ENCODE measurements at places on chromosomes 12 and 14. TPM values are rescaled to one million over a fixed set of nuclear protein-coding genes. Genes with fewer than 3 reads are reported as not detected.

The SMARCD1 gene
- 63.3 TPM for total RNA-seq

DNA sequence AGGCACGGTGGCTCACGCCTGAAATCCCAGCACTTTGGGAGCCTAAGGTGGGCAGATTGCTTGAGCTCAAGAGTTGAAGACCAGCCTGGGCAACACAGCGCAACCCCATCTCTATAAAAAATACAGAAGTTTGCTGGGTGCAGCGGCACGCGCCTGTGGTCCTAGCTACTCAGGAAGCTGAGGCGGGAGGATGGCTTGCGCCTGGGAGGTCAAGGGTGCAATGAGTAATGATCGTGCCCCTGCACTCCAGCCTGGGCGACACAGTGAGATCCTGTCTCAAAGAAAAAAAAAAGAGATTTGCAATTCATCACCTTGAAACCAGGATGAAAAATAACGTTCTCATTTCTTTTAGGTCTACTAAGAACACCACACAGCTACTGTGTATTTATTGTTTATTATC, 4.0 kb downstream of the STX2 start:
- H3K4me1 ChIP-seq = peaks cover 38% of the 10 kb centered on the region
- no peaks in the 10 kb centered on the region for H3K36me3 ChIP-seq
- no peak overlapping the region for H3K27ac ChIP-seq
- no peak for DNase-seq
- H3K27me3 ChIP-seq = no peaks in the 10 kb centered on the region
- H3K4me3 ChIP-seq = no peak overlapping the region

- no peak for DNase-seq
- no peak overlapping the region for H3K27ac ChIP-seq
- no peak overlapping the region for H3K4me3 ChIP-seq
- no peaks in the 10 kb centered on the region for H3K27me3 ChIP-seq
These were observed 35.0 kb downstream of the ITPR2 start for GRCh38 chr12:26798023-26798422.

DNA sequence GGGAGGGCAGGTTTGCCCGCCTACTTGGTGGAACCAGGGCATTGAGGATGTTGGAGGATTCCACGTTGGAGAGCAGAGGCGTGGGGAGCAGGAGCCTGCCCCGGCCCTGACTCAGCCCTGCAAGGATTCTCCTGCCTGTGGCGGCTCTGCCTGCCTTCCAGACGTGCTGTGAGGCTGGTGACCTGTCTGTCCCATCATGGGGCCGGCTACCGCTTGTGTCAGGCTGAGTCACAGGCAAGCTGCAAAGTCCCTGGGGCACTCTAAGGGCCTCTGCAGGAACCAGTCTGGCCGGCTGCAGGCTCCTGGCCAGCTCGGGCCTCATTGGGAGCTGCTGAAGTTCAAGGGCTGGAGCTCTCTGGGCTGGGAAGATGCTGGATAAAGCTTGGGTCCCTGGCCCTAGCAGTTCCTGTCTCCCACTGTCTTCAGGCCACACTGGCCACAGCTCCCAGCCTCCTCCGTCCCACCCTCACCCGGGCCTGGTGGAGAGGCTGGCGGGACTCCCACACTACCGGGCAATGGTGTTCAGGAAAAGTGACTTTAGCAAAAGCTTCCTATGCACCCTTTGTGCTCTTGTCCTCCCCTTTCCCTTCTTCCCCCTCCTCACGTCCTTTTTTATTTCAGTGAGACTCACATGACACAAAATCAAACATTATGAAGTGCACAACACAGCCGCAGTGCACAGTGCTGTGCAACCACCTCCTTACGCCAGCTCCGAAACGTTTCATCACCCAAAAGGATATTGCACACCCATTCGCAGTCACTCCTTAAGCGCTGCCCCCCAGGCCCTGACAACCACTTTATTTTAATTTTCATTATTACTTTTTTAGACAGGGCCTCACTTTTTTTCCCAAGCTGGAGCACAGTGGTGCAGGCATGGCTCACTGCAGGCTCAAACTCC, 22.0 kb upstream of the ULK1 start:
- peaks cover 2% of the 10 kb centered on the region for H3K27me3 ChIP-seq
- peaks cover 3% of the 10 kb centered on the region for H3K4me1 ChIP-seq
- no peak for DNase-seq

DNA sequence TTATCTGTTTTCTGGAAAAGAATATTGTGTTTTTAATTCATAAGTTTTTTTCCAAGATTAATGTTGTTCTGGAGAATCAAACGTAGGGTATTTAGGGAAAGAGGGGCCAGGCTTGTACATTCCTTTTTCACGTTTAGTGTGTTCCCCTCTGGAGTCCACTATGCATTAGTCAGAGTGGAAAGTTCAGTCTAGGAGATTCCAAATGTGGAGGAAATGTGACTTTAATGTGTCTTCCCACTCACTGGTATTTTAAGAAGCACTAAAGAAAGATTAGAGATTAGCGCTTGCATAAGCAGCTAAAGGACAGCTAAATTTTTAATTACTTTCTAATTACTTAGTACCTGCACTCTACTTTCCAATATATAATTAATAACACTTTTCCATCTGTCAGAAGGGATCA, 4.4 kb upstream of the PDE6H start:
- H3K36me3 ChIP-seq = peaks cover 4% of the 10 kb centered on the region
- H3K4me3 ChIP-seq = no peak overlapping the region
- H3K4me1 ChIP-seq = peaks cover 34% of the 10 kb centered on the region

GRCh38 chr14:63394841-63395240, 76.1 kb upstream of the GPHB5 start:
- no peak for DNase-seq
- no peaks in the 10 kb centered on the region for H3K27me3 ChIP-seq
- no peak overlapping the region for H3K27ac ChIP-seq
- peaks cover 41% of the 10 kb centered on the region for H3K36me3 ChIP-seq
- H3K4me3 ChIP-seq = no peak overlapping the region

GRCh38 chr12:14442221-14442881, 76.9 kb downstream of the ATF7IP start:
- DNase-seq = no peak
- H3K4me3 ChIP-seq = no peak overlapping the region
- H3K36me3 ChIP-seq = peaks cover 76% of the 10 kb centered on the region
- peaks cover 1% of the 10 kb centered on the region for H3K4me1 ChIP-seq
- H3K27me3 ChIP-seq = no peaks in the 10 kb centered on the region

The ADAM20 gene
- total RNA-seq = 0.13 TPM

- peaks cover 12% of the 10 kb centered on the region for H3K4me1 ChIP-seq
- H3K27me3 ChIP-seq = no peaks in the 10 kb centered on the region
- no peaks in the 10 kb centered on the region for H3K36me3 ChIP-seq
- no peak overlapping the region for H3K27ac ChIP-seq
These were observed 61.6 kb downstream of the RAD51B start for GRCh38 chr14:67881225-67881624.

DNA sequence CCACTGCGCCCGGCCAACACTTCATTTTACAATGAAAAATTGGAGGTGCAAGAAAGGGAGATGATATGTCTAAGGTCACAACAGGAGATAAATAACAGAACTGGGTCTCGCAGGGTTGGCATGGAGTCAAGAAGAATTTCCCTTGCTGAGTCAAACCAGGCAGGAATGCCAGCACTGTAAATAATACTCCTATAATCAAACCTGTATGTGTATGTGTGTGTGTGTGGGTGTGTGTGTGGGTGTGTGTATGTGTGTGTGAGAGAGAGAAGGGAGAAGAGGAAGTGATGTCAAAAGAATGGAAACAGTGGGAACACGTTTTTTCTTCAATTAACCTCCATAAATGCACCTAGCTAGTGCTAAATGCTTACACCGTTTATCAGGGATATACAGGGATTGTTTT, 70.4 kb downstream of the TMEM116 start:
- DNase-seq = no peak
- H3K4me1 ChIP-seq = peaks cover 18% of the 10 kb centered on the region
- H3K36me3 ChIP-seq = no peaks in the 10 kb centered on the region
- no peaks in the 10 kb centered on the region for H3K27me3 ChIP-seq

DNA sequence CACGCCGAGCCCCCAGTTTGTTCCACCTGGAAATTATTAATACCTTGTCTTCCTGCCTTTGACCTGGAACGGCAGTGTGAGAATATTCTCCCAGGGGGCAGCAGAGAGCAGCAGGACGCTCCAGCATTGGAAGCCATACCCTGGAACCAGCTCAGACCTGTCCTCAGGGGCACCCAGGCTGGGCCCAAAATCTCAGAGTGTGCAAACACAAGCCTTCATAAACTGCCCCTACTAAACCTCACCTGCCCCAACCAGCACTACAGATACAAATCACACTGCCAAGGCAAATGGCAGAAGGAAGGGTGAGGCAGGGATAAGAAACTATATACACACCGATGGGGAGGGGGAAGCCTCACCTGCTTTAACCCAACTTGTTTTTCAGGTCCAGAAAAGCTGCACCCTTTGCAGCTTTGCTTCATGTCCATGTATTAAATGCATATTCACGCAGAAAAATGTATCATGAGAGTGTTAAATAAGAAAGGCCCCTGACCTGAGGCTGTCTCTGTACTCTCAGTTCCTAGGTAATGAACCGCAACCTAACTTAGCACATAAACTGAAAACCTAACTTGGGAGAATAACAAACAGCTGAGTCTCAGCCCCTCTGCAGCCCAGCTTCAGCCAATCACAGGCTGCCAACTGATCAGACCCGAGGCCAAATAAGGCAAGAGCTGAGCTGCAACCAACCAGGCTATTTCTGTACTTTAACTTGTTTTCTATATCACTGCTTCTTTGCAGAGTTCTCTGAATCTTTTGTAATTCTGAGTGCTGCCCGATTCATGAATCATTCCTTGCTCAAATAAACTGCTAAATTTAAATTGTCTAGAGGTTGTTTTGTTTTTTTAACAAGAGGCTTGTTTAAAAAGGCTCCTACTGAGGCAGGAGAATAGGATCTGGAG, 130.1 kb downstream of the SPTSSA start:
- H3K4me3 ChIP-seq = no peak overlapping the region
- no peak overlapping the region for H3K27ac ChIP-seq
- DNase-seq = peak; percentile 63
- H3K36me3 ChIP-seq = no peaks in the 10 kb centered on the region
- peaks cover 15% of the 10 kb centered on the region for H3K4me1 ChIP-seq
- no peaks in the 10 kb centered on the region for H3K27me3 ChIP-seq

DNA sequence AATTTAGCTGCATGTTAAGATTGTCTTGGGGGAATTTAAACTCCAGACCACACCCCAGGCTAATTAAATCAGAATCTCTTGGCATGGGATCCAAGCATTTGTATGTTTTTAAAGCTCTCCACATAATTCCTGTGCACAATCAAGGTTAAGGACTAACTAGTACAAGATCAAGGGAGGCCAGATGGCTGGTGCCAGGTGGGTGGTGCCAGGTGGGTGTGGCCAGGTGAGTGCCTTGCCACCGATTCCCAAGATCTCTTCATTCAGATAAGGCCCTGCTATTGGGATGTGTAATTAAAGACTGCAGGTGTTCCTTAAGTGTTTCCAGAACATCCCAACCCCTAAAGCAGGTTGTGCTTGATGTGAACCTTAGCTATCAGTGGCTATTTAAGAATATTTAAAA, 75.1 kb downstream of the NRXN3 start:
- no peaks in the 10 kb centered on the region for H3K4me1 ChIP-seq
- H3K4me3 ChIP-seq = no peak overlapping the region
- H3K27ac ChIP-seq = no peak overlapping the region
- H3K36me3 ChIP-seq = no peaks in the 10 kb centered on the region
- no peaks in the 10 kb centered on the region for H3K27me3 ChIP-seq
- no peak for DNase-seq

GRCh38 chr12:26126340-26127284, 1.8 kb upstream of the BHLHE41 start:
- H3K36me3 ChIP-seq = no peaks in the 10 kb centered on the region
- no peak overlapping the region for H3K27ac ChIP-seq
- peak; percentile 28 for DNase-seq
- peaks cover 79% of the 10 kb centered on the region for H3K27me3 ChIP-seq

DNA sequence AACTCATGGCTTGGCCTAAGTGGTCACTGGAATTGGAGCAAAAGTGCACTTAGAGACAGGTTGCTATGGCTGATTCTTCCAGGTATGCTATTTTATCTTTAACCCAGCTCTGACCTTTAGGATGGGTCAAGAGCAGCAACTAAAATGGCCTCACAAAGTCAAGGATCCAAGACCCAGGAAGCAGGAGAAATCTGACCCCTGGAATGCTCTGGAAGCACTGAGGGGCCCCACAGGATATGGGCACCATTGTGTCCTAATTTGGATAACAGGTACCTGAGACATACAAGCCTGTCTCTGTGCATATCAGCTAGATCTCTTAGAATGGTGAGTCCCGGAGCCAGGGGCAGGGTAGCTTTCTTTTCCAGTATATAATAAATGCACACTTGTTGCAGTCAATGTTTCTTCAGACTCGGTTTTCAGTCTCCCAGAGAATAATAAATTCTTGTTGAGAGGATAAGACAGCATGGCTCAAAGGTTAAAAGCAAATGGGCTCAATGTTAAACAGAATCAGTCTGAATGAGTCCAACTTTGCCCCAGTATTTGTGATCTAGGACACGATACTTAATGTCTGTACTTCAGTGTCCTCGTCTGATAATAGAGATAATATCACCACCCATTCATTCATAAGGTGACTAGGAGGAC, 29.3 kb upstream of the TMCC3 start:
- no peak overlapping the region for H3K4me3 ChIP-seq
- H3K4me1 ChIP-seq = peaks cover 21% of the 10 kb centered on the region

DNA sequence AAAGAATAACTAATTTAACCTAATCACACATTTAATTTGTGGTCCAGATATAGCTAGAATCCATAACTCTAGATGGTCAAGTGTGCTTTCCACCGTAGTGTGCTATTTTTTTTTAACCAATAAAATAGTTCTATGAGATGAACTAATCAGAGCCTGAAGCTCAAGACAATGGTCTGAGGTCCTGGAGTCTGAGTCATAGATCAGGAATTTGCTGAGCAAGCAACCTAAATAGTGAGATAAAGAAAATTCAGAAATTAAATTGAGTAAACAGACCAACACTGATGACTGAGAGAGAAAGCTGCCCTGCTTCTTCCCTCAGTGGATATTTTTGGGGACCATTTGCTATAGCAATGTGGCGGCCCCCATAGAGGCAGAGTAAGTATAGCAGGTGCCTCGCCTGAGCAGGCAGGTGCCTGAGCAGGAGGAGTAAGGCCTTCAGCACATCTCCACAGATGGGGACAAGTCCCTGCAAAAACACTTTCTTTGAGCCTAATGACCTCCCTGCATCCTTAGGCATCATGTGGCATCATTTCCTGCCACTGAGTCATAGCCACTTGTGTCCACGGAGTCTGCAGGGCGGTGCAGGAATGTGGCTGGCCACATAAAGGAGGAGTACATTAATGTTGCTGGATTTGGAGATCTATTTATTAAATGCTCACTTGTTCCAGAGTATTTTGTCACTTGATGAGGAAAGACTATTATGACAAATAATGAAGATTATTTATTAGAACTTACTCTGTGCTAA, 13.9 kb upstream of the CLEC4E start:
- H3K4me3 ChIP-seq = no peak overlapping the region
- no peaks in the 10 kb centered on the region for H3K4me1 ChIP-seq
- H3K27ac ChIP-seq = no peak overlapping the region

GRCh38 chr12:96198965-96199364, 4.8 kb downstream of the ELK3 start:
- peaks cover 55% of the 10 kb centered on the region for H3K4me1 ChIP-seq
- peak overlapping the region; percentile 67 for H3K27ac ChIP-seq
- peaks cover 47% of the 10 kb centered on the region for H3K36me3 ChIP-seq
- DNase-seq = no peak

GRCh38 chr14:56902385-56902784, 92.1 kb upstream of the OTX2 start:
- H3K27me3 ChIP-seq = peaks cover 11% of the 10 kb centered on the region
- H3K4me1 ChIP-seq = no peaks in the 10 kb centered on the region
- H3K27ac ChIP-seq = no peak overlapping the region
- H3K4me3 ChIP-seq = no peak overlapping the region
